ENCODE measurements at places on chromosomes 6 and 20.

- DNase-seq = no peak
Observed at GRCh38 chr6:117280922-117281321, 15.6 kb downstream of the VGLL2 start.

DNA sequence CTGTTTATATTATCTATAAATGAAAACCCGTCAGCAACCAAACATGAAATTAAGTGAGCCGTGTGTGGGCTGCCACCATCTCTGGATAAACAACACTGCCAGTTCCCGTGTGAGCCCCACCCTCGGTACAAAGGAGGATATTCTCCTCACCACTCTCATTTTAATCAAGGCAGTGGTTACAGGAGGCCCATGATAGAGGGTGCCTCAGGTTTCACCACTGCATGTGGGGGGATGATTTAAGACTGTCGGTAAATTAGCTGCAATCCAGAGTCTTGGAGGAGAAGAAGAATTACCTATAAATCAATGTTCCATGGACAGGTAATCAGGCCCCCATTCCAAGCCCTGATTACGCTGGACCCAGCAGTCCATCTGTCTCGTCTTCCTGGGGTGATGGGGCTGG lies 361.6 kb upstream of the SULF2 start:
- no peak for DNase-seq

GRCh38 chr6:89117211-89118108 lies at the start of gene SRSF12:
Gene SRSF12, minus strand, starts transcription at chr6:89118071. Its CDS starts 184 bp downstream, at chr6:89117887.
- DNase-seq = peak; percentile 65

- no peak for DNase-seq
Observed at GRCh38 chr6:152685819-152686218, 11.9 kb upstream of the MYCT1 start.

DNA sequence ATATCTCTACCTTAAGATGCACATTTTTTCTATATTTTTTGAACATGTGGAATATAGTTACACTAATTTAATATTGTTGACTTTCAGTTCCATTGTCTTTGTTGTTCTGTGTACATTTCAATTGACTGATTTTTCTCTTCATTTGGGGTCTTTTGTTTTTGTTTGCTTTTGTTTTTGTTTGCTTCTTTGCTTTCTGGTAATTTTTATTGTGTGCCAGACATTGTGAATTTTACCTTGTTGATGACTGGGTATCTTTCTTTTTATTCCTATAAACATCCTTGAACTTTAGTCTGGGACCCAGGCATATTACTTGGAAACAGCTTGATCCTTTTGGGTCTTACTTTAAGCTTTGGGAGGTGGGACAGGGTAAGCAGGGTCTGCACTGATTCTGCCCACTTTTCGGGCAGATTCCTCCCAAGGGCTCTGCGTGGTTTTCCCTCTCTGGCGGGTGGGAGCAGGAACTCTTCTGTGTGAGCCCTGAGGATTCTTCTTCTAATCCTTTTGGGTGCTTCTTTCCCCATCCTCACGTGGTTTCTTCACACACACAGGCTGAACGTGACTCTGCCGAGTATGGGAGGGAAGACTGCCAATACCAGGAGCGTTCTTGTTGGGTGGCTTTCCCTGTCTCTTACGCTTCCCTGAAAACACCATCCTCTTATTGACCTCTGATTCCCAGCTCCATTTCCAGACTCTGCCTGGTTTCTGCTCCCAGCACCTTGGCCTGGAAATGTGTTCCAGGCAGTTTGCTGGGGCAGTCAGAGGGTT lies 200.5 kb downstream of the ARID1B start:
- peak; percentile 22 for DNase-seq

DNA sequence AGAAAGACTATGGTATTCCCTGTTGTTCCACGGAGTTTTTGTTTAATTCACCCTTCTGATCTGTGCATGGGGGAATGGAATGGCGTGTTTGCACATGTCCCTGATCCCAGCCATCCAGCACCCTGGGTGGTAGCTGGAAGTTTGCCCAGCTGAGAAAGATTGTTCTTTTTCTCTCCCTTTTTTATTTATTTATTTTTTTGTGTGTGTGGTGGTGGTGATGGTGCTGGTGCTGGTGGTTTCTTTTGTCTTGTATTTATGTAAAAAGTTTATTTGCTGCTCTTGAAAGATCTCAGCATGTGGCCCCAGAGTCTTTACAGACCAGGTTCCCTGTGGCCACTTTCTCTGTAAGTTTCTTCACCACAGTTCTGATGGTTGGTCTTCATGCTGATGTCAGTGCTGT lies 372.6 kb downstream of the UTRN start:
- no peak for DNase-seq

GRCh38 chr20:16939051-16939450 lies 190.9 kb downstream of the OTOR start:
- DNase-seq = no peak

- DNase-seq = no peak
Observed at GRCh38 chr6:69771158-69771906, 25.5 kb downstream of the LMBRD1 start.

DNA sequence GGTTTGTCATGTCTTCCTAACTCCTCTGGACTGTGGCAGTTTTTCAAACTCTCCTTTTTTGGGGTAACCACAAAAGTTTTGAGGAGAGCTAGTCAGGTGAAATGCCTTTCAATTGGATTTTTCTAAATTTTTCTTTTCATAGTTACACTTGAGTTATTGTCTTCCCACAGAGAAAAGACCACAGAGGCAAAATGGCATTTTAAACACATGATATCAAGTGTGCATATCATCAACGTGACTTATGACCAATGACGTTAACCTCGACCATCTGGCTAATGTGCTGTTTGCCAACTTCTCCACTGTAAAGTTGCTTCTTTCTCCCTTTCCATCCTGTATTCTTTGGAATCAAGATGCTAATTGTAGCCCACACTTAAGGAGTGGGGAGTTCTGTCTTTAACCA lies 41.3 kb upstream of the SNAP25 start:
- peak; percentile 20 for DNase-seq

DNA sequence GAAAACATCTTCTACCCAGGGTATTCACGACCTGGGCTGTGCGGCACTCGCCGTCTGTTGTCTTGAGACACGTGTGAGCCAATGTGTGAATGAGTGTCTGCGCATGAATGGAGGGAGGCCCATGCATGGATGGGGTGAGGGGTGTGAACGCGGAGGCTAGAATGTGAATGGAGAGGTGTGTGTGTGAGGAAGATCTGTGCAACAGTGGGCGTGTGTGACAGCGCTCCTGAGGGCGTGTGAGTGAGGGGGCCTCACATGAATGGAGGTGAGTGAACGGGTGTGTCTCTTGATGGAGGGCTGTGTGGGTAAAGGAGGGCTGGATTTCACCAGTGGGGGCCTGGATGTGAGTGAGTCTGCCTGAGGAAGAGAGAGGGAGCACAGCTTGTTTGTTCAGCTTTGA lies 146.0 kb downstream of the LRFN2 start:
- DNase-seq = no peak

DNA sequence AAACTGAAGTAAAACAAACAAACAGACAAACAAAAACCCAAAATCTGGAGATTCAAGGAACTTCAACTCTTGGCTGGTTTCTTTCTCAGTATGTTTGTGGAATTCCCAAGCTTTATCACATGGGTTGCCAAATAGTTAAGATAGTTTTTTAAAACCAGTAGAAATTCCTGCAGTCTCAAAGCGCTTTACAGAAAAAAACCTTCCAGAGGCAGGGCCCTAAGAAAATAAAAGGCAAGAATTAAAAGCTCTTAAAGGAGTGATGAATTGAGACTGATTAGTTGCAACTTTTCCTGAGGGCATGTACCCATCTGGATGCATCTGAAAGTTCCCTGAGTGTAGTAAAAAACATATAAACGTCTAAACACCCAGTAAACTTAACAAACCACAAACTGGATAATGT lies 25.9 kb upstream of the PTCHD4 start:
- no peak for DNase-seq

- DNase-seq = peak; percentile 32
Observed at GRCh38 chr6:45845567-45845966, 170.1 kb downstream of the CLIC5 start.

- DNase-seq = no peak
Observed at GRCh38 chr6:78268591-78269452, 598.5 kb upstream of the IRAK1BP1 start.

GRCh38 chr6:149273318-149273717 lies 44.2 kb upstream of the TAB2 start:
- no peak for DNase-seq

GRCh38 chr20:54197621-54198604 lies 10.0 kb upstream of the PFDN4 start:
- DNase-seq = peak; percentile 76

GRCh38 chr6:53611342-53611741 lies 54.2 kb downstream of the KLHL31 start:
- no peak for DNase-seq

GRCh38 chr20:63093966-63094766 lies 87.4 kb upstream of the BHLHE23 start:
- DNase-seq = no peak

GRCh38 chr6:12637960-12638641 lies 78.5 kb upstream of the PHACTR1 start:
- peak; percentile 67 for DNase-seq
